ENCODE measurements at places on chromosomes 2 and 18. TPM values are rescaled to one million over a fixed set of nuclear protein-coding genes. Genes with fewer than 3 reads are reported as not detected.

DNA sequence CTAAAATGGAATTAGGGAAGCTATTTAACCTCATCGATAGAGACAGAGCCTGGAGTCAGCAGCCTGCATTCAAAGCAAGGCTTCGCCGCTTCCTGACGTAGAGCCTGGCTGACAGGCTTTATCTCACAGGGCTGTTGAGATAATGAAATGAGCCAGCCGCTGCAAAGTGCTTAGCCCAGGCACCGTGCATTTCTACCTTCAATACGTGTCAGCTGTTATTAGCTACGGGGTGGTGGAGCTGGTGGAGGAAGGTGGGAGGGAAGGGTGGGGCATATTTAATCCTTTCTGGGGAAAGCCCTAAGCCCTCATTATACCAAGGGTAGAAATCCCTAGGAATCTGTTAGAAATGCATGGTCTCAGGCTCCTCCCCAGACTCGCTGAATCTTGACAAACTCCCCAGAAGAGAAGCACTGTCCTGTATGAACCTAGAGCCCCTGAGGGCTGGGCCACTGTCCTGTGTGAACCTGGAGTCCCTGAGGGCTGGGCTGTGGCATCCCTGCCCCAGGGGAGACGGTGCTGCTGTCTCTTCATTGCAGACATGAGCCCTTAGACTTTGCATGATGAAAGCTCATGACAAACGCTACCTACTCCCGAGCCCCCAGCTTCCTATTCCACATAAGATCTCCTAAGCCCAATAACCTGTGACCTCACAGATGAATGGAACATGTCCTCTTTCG lies 72.4 kb downstream of the ALPK2 start:
- DNase-seq: no peak

DNA sequence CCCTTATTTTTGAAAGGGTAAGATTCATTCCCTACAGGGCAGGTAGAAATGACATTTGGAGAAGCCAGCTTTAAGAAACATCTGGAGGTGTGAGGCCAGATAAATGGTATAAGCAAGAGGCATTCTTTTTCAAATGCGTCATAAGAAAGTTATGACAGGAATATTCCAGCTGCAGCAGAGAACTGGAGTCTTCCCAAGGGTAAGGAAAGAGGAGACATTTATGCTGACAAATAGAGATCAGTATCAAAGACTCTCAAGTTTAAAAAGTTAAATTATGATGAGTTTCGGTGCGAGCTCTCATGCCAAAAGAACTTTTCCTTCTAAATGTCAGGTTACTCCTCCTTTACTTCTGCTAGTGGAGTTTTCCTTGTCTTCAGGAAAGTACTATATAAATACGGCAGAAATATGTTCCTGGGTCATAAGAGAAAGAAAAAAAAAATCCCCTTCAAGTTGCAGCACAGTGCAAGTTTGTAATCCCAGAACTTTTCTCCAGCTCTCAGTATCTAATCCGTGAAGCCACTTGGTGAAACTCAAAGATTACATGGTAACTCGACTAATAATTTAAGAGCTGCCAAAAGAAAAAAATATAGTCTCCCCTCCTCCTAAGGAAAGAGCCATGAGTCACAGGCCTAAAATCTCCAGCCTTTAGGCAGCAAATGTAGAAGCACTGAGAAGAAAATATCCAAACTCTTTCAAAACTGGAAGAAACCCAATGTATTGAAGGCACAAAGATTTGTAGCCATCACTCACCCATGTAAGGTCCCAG lies 428.1 kb downstream of the MEIS1 start:
- no peak for DNase-seq

- no peak for DNase-seq
Observed at GRCh38 chr18:36465970-36466369, 168.5 kb downstream of the FHOD3 start.

- peak; percentile 55 for DNase-seq
Observed at GRCh38 chr18:77207540-77207939, 42.1 kb upstream of the GALR1 start.

COBLL1 gene
- not detected for total RNA-seq

DNA sequence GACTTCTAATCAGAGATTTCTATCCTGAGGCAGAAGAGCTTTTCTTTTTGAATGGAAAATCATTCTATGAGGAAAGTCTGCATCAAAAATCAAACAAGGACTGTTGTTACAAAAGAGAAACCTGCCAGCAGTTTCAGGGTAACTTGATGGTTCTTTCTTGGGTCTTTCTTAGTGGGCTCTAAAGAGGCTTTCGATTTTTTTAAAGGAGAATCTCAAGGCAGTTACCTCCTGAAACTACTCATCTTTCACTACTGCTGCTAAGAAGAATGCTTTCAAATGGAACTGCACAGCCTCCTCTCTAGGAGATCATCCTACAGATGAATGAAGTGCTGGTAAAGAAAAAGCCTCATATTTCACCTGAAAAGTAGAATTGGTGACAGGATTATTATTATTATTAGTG lies 272.3 kb downstream of the ERBB4 start:
- no peak for DNase-seq

- no peak for DNase-seq
Observed at GRCh38 chr2:101998896-101999789, 7.4 kb downstream of the IL1R2 start.

SEPTIN2 gene
- 247 TPM for total RNA-seq

DNA sequence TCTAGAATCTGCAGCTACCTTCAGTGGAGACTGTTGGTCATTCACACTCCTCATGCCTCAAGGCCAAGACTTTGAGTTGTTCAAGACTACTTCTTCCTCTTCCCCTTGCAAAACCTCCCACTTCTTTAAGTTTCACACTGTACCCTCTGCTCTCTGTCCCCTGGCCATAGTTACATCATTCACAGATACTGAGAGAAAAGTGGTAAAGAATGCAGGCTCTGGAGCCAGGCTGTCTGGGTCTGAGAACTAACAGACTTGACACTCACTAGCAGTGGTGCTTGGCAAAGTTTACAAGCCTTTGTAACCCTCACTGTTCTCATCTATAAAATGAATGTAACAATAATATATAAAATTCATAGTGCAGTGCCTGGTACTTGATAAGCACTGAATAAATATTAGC lies 61.8 kb downstream of the CDH20 start:
- no peak for DNase-seq

GRCh38 chr2:234836271-234836670 lies 115.5 kb upstream of the SH3BP4 start:
- no peak for DNase-seq

DNA sequence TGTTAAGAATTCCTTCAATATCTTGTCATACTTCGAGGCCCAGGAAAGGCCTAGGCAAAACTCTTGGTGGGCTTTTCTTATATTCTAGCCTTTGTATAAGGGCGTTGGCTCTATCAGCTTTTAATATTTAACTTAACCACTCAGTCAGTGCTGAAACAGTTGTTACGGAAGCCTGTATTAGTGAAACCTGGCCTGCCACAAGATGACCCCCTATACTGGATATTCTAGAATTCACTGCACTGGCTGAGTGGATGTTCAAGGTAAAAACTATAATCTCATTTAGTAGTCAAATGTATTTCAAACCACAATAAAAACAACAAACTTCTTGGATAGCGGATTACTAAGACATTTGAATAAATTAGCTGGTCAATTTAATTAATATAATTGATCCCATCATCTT lies 91.7 kb upstream of the HNMT start:
- DNase-seq: no peak

DNA sequence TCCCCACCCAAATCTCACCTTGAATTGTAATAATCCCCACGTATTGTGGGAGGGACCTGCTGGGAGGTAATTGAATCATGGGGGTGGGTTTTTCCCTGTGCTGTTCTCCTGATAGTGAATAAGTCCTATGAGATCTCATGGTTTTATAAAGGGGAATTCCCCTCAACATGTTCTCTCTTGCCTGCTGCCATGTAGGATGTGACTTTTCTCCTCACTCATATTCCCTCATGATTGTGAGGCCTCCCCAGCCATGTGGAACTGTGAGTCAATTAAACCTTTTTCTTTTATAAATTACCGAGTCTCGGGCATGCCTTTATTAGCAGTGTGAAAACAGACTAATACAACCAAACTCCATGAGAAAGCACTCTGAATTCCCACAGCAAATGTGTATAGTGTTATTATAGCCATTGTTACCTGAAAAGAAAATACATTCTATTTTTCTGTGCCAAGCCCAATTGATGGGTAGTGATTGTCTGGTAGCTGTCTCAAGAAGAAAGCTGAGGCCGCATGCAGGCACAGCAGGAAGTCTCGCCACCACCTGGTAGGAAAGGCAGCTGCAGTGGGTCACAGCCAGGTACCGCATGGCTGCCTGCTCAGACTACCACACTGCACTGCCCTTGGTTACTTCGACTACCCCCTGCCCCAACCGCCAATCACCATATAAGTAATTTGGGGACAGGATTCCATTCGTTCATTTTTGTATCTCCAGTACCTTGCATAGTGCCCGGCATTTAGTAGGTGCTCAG lies 10.3 kb upstream of the ZBTB7C start:
- DNase-seq: no peak

ANKRD62 gene
- not detected for total RNA-seq

DNA sequence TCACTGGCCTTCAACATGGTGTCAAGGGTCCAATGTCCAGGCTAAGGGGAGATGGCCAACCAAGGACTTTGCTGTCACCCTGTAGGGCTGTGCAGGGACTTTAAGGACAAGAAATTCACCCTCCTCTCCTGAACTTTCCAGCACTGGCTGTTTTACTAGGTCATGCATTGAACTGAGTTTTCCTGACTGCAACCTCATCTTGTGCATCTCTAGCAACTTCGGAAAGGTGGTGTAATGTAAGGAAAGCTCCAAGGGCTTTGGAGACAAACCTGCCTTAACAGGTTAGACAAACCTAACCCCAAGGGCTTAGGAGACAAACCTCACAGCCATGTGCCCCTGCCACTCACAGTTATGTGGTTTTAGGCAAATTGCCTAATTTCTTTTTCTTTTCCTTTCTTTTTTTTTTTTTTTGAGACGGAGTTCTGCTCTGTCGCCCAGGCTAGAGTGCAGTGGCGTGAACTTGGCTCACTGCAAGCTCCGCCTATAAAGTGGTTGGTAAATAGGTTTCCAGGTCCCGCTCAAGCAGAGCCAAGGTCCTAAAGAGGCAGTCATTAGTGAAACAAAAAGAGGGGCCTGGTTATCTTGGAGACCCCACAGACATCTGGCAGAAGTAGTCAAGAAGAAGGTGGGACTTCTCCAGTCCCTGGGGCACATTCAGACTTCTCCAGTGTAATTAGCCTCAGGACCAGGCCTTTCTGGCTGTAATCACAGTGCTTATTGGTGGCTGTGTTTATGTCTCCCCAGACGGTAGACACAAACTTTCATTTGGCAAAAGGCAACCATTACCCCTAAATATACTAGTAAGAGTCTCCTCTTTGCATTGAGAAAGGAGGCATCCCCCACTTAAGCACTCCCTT lies 37.6 kb upstream of the PMAIP1 start:
- no peak for DNase-seq

GRCh38 chr2:168852481-168852880 lies 37.7 kb downstream of the SPC25 start:
- DNase-seq: no peak

DNA sequence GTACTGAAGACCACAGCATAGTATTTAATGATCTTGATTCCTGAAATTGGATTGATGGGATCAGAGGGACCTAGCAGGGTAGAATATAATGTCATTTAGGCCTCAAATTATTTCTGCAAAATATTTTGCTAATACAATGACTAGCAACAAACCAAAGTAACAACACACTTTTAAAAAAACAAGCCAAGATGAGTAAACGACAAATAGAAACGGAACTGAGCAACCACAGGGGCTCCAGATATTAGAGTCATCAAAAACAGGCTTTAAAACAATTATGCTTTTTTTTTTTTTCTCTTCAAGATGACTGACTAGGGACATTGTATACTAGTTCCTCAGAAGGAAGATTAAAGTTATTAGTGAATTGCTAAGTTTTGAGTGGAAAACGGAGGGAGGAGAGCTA lies 447.1 kb upstream of the MMADHC start:
- no peak for DNase-seq

DNA sequence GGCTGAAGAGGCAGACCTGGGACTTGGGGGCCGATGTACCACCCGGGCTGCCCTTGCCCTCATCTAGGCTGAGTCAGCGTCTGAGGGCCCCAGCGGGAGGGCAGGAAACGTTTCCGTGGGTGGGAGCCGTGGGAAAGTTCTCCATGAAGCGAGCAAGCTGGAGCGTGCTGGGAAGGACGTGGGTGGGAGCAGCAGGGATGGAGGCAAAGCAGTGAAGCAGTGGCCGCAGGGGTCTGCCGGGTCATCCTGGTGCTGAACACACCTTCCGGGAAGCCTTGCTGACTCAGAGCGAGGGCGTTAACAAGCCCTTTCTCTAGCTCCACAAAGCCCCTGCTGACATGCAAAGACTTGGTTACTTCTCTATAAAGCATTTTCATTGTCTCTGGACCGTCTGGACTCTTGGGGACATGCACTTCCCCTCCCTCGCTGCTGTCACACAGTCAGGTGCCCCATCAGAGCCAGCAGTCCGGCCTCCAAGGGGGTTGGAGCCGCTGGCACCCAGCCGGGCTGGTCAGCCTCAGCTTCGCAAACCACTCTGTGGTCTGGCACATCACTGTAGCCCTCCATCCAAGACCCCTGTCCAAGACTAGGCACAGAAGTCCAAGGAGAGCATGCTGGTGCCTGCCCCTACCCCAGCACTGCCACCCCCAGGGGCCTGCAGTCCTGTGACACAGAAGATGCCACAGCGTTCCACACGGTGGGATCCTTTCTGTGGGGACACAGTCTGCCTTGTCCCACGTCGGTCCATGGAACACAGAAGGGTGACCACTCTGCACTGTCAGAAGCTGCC lies 115.1 kb upstream of the GPC1 start:
- DNase-seq: no peak

CFAP53 gene
- total RNA-seq: 0.29 TPM

MLPH gene
- not detected for total RNA-seq

GRCh38 chr18:48947092-48947491 lies 3.7 kb downstream of the SMAD7 start:
- DNase-seq: no peak

VIT gene
- total RNA-seq: not detected

DARS1 gene
- 139 TPM for total RNA-seq

- peak; percentile 55 for DNase-seq
Observed at GRCh38 chr2:219178377-219179175, 501 bp downstream of the RETREG2 start.

- no peak for DNase-seq
Observed at GRCh38 chr2:210387074-210387473, 72.1 kb upstream of the MYL1 start.

EFR3B gene
- 0.05 TPM for total RNA-seq

DNA sequence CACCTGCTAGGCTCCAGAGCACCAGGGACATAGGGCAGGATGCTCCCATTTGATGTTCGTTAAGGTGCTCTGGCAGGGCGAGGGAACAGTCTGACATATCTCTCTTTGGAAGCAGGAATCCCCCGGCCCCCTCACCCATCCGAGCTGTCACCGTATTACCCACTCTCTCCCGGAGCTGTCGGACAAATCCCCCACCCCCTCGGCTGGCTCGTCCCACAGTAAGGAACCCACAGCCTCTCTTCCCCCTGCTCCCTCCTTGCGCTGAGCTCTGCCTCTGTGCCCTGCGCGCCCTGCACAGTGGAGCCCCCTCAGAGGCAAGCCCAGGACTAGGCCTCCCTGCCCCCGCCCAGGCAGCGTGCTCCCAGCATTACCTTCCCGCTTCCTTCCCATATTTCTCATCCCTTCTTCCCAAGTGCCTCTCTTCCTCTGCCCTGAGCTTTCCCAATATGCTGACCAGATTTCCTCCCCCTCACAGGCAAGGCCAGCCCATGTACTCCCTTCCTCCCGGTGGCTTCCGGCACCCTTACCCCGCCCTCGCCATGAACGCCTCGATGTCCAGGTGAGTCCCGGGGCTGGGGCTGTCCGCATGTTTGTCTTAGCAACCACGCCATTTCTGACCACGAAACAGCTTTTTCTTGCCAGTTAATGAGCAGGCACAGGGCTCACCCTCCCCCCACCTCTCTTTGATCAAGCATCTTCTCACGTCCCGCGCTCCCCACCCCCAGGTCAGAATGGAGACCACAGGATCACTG lies 23.8 kb downstream of the TGOLN2 start:
- DNase-seq: no peak
